H54 (cell line): ENCODE measurements at places on chromosomes 6 and 20.

- no peak for DNase-seq
Observed at GRCh38 chr6:133549371-133549801, 308.2 kb downstream of the EYA4 start.

DNA sequence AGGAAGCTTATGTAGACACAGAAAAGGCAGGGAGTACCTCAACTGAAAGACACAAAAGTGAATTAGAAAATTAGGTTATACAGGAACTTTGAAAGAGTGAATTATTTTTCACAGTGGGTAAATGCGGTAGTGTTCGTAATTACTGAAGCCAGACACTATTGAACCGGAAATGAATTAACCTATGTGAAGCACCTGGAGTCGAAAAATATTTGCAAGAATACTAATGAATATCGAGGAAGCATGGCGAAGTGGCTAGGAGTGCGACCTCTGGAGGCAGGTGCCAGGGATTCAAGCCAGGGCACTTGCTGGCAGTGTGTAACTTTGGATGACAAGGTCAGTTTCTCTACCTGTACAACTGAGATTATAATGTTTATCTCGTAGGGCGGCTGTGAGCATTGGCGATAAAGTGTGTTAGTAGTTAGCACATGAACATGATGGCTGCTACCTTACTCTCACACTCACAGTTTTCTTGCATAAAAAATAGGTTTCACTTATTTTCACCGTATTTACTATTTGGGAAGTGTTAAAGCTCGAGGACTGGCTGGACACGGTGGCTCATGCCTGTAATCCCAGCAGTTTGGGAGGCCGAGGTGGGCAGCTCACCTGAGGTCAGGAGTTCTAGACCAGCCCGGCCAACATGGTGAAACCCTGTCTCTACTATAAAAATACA lies 567 bp upstream of the SLC18B1 start:
- no peak for DNase-seq

GRCh38 chr6:125546841-125547251 lies 202.6 kb upstream of the HEY2 start:
- DNase-seq = no peak

GRCh38 chr6:35425284-35425683 lies 26.9 kb upstream of the FANCE start:
- peak; percentile 78 for DNase-seq

GRCh38 chr6:85008296-85009009 lies 244.1 kb upstream of the TBX18 start:
- no peak for DNase-seq

GRCh38 chr20:34559311-34560140 lies 1.0 kb downstream of the MAP1LC3A start:
- DNase-seq = no peak

DNA sequence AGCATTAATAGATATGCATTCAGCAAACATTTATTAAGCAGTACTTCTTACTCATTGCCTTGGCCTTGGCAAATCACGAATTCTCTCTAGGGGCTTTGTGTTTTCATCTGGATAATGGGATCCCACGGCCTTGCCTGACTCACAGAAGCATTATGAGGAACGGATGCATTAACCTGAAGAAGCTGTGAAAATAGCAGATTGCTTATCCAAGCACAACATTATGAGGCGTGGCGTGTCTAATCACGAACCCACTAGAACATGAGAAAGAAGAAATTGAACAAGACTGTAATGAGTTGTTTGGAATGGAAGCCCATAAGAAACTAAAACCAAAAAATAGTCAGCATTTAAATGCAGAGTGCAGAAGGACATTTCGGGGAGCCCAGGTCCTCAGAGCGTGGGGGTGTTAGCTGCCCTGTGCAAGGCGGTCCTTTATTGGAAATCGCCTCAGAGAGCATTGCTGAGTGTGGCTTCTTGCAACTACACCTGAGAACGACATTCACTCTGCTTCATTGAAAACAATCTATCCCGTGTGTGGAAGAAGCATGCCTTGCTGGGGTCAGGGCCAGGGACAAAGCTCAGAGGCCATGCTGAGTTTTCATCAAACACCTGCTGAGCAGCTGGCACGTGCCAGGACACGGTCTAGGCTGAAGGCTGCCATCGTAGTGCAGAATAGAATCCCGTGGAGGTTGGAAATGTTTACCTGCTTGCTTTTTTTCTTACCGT lies 179.9 kb downstream of the ZDHHC14 start:
- DNase-seq = no peak

DNA sequence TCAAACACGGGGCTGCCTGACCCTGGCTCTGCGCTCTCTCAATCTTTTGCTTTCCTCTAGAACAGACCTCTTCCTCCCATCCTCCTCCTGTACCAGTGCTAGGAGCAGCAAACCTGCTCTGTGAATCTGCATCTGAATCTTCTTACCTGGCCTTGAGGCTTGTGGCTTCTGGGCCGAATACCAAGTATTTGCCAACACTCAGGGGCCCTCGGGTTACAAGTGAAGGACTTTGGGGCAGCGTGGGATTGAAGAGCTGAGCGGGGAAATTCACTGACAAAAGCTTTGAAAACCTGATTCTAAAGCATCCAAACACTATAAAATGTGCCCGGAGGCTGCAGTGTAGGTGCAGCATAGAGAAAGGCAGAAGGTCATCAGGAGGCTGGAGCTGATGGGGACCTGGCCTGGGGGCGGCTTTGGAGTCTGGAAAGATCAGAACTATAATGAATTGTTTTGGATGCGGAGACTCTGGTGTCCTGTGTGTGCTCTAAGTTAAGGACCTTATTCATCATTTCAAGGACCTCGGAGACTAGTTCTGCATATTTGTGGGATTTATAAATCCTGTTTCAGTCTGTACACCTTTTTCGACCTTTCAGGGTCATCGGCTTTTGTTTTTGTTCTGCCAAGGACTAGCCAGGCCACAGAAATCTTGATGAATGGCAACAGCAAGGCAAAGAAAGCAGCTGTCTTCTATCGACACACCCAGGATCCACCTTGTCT lies 16.4 kb upstream of the IGF2R start:
- no peak for DNase-seq

DNA sequence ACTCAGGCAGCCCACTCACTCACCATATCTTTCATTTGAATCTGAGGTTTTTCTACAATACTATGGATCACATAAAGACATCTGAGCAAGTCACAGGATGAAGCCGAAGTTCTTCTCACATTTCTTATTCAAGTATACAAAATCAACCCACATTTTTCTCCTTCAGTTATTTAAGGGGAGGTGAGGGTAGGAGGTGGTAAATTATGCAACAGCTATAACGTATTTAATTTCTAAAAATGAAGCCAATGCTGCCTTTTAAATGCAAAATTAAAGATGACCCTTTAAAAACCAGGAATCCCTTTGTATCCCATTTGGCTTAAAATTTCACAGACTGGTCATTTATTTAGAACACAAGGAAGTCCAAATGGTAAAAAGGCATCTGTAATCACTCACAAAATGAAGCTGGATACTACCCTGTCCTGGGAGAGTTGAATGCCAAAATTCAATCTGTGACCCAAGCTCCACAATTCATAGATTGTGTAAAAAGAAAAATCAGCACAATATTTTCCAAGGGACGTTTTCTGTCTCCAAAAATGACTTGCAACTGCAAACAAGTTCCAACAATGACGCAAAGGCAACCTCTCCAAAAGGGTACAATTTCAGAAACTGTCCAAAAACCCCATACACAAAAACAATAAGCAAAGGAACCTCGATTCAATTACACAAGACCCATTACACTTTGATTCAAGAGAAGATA lies 48.8 kb downstream of the EPB41L2 start:
- no peak for DNase-seq

GRCh38 chr6:44628347-44628746 lies 240.8 kb downstream of the CDC5L start:
- no peak for DNase-seq
